HepG2 (cell line): ENCODE measurements at places on chromosomes 2 and 18. TPM values are rescaled to one million over a fixed set of nuclear protein-coding genes. Genes with fewer than 3 reads are reported as not detected.
A peak's percentile ranks its signal among the peaks of the same experiment; 100 is the strongest.

DNA sequence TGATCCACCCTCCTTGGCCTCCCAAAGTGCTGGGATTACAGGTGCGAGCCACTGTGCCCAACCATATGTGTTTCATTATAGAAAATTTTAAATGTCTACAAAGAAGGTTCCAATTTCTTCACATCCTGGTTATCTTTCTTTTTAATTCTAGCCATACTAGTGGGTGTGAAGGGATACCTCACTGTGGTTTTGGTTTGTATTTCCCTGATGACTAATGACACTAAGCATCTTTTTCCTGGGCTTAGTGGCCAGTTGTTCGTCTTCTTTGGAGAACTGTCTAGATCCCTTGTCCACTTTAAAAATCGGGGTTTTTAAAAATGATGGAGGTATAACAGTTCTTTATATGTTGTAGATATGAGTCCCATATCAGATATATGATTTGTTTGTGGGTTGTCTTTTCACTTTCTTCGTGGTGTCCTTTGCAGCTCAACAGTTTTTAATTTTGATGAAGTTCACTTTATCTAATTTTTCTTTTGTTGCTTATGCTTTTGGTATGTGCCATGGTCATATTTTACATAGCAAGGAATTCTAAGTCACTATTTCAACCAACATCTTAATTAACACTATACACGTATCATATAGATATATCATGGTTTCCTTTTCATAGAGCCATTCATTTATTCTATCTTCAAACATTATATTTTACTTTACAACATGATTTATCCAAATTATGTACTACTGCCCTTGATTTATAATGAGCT lies 135.0 kb upstream of the RIOK3 start:
- peaks cover 7% of the 10 kb centered on the region for H3K4me1 ChIP-seq
- no peaks in the 10 kb centered on the region for H3K27me3 ChIP-seq
- no peak overlapping the region for H3K27ac ChIP-seq
- H3K4me3 ChIP-seq = no peak overlapping the region
- H3K36me3 ChIP-seq = no peaks in the 10 kb centered on the region

- H3K27ac ChIP-seq = no peak overlapping the region
- no peak for DNase-seq
- H3K4me1 ChIP-seq = peaks cover 8% of the 10 kb centered on the region; the same call in 1 of the 2 replicates
- peaks cover 28% of the 10 kb centered on the region; the same call in 2 of the 3 replicates for H3K27me3 ChIP-seq
These were observed 131.3 kb downstream of the TPO start for GRCh38 chr2:1544478-1545069.

GRCh38 chr2:207513551-207514257 lies 16.1 kb upstream of the CREB1 start:
- DNase-seq = no peak
- no peaks in the 10 kb centered on the region for H3K27me3 ChIP-seq
- H3K27ac ChIP-seq = no peak overlapping the region
- H3K4me3 ChIP-seq = no peak overlapping the region

GRCh38 chr2:173720306-173720705 lies 244.9 kb downstream of the SP3 start:
- no peak overlapping the region for H3K27ac ChIP-seq
- peaks cover 5% of the 10 kb centered on the region; the same call in 1 of the 3 replicates for H3K27me3 ChIP-seq
- H3K4me1 ChIP-seq = no peaks in the 10 kb centered on the region
- no peaks in the 10 kb centered on the region for H3K36me3 ChIP-seq
- DNase-seq = no peak

DNA sequence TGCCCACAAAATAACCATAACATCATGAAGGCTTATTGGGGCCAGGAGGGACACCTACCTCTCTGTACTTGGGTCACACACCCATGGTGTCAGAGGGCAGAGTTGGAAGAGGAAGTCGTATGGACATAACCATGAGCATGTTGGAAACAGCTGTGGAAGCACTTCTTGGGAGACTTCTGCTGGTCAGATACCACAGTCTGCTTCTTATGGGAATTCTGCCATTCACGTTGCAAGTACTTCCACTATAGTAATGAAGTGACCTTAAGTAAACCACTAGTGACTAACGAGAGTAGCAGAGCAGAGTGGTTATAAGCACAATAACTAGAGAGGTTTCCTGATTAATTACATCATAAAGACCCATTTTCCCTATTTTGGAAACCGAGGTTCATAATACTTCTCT lies 61.1 kb upstream of the TFPI start:
- no peaks in the 10 kb centered on the region for H3K36me3 ChIP-seq
- no peak overlapping the region for H3K27ac ChIP-seq
- no peaks in the 10 kb centered on the region for H3K4me1 ChIP-seq
- H3K27me3 ChIP-seq = 0 out of 3 replicates have a peak, but pooled peaks cover 4% of the 10 kb centered on the region
- no peak for DNase-seq

DNA sequence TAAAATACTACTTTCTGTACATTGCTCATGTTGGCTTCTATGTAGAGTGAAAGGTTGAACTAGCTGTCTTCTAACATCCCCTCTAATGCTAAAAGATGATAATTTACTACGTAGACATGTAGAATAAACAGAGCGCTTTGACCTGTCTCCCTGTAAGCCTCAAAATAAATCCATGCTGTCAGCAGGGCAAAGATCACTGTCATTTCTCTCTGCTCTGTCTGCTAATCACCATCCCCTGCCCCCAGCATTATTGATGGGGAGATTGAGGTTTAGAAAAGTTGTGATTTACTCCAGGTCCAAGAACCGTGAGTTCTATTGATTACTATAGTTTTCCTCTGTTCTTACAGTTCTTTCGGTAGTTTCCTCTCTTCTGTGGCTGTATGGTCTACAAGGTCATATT lies 39.0 kb upstream of the GRHL1 start:
- DNase-seq = no peak
- H3K4me1 ChIP-seq = peaks cover 21% of the 10 kb centered on the region
- H3K27ac ChIP-seq = no peak overlapping the region
- H3K36me3 ChIP-seq = peaks cover 3% of the 10 kb centered on the region; the same call in 1 of the 2 replicates
- H3K4me3 ChIP-seq = no peak overlapping the region

DNA sequence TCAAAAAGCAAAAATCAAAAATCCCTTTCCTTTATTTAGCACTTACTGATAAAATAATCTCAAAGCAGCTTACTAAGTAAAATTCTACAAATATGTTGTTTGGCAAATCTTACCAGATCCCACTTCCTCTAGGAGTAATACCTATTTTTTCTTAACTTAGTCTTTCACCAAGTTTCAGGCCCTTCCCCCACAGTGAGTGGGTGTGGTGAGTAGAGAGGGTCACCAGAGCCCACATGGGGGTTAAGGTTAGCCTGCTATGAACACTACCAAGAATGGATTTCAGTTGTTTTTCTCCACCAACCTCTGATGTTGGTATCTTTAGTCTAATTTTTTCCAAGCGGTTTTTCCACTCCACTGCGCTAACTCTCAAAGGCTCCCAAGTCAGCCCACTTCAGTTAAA lies 23.2 kb downstream of the PIAS2 start:
- H3K4me1 ChIP-seq = peaks cover 13% of the 10 kb centered on the region
- H3K36me3 ChIP-seq = peaks cover 18% of the 10 kb centered on the region; the same call in 2 of the 3 replicates
- no peak overlapping the region for H3K27ac ChIP-seq
- DNase-seq = no peak

DNA sequence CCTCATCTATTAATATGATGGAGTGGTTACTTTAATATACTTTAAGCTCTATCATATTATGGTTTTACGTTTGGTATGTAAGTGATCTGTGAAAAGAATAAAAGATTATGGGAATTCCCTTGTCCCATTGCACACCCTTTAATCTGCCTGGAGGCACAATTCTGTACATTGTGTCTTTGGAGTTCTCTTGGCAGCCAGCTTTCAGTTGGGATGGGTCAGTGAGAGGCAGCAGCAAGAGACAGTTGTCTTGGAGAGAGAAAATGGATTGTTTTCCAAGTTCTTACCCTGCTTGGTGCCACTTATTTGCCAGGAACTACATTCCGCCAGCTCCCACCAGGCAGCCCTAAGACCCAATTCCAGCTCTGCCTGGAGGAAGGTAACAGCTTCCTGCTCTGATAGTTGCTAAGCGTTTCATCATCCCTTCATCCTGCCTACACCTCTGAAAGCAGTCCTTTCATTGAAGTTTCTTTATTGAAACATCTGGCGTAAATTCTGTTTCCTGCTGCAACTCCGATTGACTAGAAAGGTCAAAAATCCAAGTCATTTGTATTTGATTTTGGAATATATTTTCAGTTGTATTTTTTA lies 365.2 kb downstream of the AKAIN1 start:
- no peak overlapping the region for H3K27ac ChIP-seq
- H3K4me3 ChIP-seq = no peak overlapping the region
- H3K4me1 ChIP-seq = no peaks in the 10 kb centered on the region
- H3K36me3 ChIP-seq = no peaks in the 10 kb centered on the region
- H3K27me3 ChIP-seq = no peaks in the 10 kb centered on the region

DNA sequence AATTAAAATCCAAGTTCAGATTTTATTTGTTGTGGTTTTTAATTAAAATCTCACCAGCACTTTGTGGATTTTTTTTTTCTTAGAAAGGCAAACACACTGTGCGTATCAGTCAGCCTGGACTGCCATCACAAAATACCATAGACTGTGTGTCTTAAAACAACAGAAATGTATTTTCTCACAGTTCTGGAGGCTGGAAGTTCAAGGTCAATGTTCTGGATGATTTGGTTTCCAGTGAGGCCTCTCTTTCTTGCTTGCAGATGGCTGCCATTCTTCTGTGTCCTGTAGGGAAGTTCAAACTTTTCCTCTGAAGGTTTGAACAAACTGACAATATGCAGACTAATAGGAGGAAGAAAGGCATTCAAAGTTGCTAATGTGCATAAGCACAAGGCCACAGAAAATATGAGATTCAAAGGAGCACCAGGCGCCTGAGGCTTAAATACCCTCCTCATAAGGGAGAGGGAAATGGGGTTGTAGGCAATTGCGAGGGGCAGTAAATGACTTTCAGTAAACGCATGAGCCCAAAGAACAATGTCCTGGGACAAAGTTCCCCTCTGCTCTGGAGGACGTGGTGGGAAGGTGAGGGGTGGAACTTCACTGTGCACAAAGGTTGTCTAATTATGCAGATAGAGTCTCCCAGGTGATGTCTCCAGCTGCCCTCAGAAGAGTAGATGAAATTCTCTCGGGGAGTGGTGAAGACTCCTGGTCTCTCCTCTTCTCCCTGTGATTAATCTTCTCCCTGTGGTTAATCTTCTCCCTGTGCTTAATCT lies 26.5 kb upstream of the KCNF1 start:
- no peak overlapping the region for H3K4me3 ChIP-seq
- H3K27ac ChIP-seq = no peak overlapping the region
- peaks cover 28% of the 10 kb centered on the region; the same call in 2 of the 3 replicates for H3K27me3 ChIP-seq
- no peaks in the 10 kb centered on the region for H3K36me3 ChIP-seq
- DNase-seq = peak; percentile 25

GRCh38 chr2:62506421-62506750 lies 391 bp upstream of the TMEM17 start:
- no peaks in the 10 kb centered on the region for H3K27me3 ChIP-seq
- no peaks in the 10 kb centered on the region for H3K36me3 ChIP-seq
- DNase-seq = no peak
- peak overlapping the region; percentile 16 for H3K27ac ChIP-seq
- peak overlapping the region; percentile 28; the same call in 1 of the 2 replicates for H3K4me3 ChIP-seq

DNA sequence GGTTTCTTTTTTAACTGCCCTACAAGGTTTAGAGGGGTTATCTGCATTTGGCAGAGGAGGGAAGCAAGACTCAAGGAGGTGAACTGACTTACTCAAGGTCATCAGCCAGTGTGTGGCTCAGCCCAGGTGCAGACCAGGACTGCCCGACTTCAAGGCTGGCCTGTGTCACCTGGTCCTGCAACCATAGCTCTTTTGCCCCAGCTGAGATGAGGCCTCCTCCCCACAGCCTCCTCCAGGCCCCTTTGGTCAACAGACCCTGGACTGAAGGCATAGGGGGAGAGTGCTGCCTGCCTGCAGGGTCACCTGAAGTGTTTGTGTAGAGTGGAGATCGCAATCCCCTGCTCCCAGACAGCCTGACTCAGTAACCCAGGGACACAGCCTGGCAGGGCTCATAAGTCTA lies 168.5 kb upstream of the GLI2 start:
- no peak for DNase-seq
- H3K4me1 ChIP-seq = peaks cover 56% of the 10 kb centered on the region
- no peaks in the 10 kb centered on the region for H3K36me3 ChIP-seq
- peaks cover 88% of the 10 kb centered on the region for H3K27me3 ChIP-seq

- no peaks in the 10 kb centered on the region for H3K36me3 ChIP-seq
- DNase-seq = no peak
- H3K4me3 ChIP-seq = no peak overlapping the region
- no peaks in the 10 kb centered on the region for H3K4me1 ChIP-seq
- H3K27me3 ChIP-seq = no peaks in the 10 kb centered on the region
These were observed 747.3 kb downstream of the ADCYAP1 start for GRCh38 chr18:1652018-1652417.

The OXER1 gene
- 6.5 and 8.0 TPM in 2 replicates for total RNA-seq

The SNTG2 gene
- not detected in 2 replicates for total RNA-seq

The SRD5A2 gene
- total RNA-seq = not detected in 2 replicates

The FSHR gene
- not detected in 2 replicates for total RNA-seq
